ENCODE measurements at places on chromosomes 4 and X.

DNA sequence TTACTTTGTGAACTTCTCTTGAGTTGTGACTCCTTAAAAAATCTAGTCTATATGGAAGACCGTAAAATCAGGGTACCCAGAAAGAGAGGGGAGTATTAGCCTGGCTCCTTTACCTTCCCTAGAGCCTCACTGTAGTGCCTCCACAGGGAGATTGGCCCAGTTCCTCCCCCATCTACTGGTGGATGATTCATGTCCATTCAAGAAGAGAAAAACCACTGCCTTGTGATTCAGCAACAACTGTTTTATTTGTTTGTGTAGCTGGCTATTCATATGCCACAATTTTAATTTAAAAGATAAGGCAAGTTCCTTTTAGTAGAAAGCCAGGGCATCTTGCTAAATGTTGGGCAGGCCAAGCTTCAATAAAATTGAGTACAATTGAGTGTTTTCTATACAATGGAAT is 221.8 kb upstream of the KCNIP4 start:
- no peak for DNase-seq

DNA sequence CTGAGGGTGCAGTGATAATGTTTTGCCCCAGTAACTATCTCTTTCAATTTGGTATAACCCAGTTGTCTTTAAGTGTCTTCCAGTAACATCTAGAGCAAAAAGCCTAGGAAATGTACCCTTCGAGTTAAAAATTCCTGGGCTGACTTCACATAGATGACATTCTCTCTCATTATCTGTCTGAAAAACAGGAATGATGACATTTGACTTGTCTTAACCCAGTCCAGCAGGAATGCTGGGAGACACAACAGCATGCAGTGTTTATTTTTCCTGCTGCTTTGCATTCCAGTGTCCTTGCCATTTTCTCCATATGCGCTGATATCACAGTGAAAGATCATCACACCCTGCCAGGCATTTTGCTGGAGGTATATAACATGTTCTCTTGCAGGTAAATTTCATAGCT is 130.0 kb downstream of the SOWAHB start:
- DNase-seq = no peak

GRCh38 chr4:159495515-159496236 is 392.8 kb downstream of the RAPGEF2 start:
- no peak for DNase-seq

DNA sequence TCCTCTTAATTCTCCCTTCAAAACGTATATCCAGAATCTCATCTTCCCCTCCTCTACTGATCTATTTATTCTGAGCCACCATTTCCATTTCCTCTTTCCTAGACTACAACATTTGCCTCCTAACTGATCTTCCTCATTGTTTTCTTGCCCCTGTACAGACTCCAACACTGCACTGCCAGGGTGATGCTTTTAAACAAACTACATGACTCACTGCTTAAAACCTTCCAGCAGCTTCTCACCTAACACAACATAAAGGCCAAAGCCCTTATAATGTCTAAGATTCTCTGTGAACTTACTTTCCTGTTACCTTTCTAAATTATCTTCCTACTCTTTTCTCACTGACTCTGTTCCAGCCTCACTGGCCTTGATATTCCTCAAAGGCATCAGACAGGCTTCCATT is 161.0 kb upstream of the HS3ST1 start:
- DNase-seq = no peak

- no peak for DNase-seq
Observed at GRCh38 chrX:1207496-1208025, 4.9 kb downstream of the CRLF2 start.

DNA sequence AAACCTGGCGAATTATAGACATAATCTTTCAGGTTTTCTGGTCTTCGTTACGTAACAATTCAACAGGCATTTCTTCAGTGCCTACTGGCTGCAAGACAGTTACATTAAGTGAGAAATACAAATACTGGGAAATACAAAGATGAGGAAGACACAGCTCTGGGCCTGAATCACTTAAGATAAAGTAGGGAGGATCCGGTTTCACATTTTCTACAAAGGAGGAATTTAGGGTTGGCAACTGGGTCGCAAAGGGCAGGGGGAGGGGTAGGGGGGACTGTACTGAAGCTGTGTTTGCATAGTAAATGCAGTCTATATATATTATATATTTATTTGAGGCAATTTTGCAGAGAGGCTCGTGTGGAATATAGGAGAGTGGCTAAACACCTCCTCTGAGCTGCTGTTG is 107.4 kb downstream of the MAML3 start:
- peak; percentile 18 for DNase-seq

DNA sequence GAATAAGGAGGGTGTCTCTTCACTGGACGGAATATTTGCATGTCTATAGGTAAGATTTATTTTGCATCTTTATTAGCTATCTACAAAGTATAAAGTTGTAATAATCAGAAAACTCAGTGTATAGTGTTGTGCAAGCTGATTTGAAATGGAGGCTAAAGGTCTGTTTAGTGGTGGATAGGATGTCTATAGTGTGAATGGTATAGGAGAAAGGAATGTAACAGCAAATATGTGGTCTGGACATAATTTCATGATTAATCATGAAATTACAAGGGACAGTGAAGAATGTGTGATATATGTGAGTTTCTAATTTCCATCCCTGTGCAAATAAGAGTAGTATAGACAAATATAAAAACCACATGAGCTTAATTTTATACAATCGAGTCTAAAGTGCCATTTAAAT is 79.3 kb upstream of the CAMK2D start:
- DNase-seq = no peak

DNA sequence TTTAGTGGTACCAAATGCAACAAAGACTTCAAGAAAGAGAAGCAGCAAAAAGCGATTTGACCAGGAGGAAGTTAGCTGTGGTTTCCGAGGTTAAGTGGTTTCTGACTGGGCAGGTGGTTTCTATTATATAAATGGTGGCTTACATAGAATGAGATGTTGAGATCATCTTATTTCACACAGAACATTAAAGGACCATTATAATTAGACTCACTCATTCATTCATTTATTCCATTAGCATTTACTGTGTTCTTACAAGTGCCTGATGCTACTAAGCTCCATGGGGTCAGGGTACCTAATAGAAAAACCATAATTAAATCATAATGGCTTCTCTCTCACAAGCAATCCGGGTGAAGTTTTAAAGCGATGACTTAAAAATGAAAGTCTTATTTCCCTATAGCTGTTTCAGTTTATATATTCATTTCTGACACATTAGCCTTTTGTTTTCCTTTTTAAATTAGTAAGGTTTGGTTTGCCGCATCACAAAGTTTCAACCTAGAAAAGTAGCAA is 10.6 kb downstream of the TSPAN6 start:
- no peak for DNase-seq

GRCh38 chr4:2069986-2070385 is 10.9 kb downstream of the NAT8L start:
- DNase-seq = no peak

- DNase-seq = no peak
Observed at GRCh38 chr4:154719087-154719486, 24.7 kb upstream of the LRAT start.

GRCh38 chr4:22090661-22091351 is 142.2 kb upstream of the KCNIP4 start:
- DNase-seq = no peak

DNA sequence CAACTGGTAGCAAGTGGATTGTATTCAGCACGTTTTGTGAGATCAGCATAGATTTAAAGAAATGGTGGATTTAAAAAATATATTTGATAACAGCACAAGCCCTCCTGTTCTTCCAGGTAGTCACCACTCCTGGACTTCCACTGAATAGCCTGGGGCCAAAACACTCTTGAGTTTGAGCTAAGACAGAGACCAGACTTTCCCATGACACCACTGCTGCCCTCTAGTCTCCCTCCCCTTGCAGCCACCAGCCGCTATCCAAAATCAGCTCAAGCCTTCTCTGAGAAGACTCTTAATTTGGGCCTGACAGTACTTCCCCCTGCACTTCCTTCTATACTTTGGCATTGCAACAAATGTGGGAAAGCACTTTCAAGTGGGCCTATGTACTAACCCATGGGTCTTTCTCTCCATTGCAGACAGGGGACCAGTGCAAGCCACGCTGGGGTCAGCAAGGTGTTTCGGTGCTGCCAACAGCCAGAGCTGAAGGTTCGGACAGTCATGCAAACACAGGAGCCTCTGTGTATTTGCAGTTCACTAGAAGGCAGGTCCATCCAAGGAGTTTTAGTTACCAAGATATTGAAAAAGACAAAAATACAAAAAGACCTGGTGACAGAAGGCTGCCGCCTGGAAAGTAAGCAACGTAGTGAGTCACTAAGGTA is 40.5 kb upstream of the KLHL13 start:
- no peak for DNase-seq

DNA sequence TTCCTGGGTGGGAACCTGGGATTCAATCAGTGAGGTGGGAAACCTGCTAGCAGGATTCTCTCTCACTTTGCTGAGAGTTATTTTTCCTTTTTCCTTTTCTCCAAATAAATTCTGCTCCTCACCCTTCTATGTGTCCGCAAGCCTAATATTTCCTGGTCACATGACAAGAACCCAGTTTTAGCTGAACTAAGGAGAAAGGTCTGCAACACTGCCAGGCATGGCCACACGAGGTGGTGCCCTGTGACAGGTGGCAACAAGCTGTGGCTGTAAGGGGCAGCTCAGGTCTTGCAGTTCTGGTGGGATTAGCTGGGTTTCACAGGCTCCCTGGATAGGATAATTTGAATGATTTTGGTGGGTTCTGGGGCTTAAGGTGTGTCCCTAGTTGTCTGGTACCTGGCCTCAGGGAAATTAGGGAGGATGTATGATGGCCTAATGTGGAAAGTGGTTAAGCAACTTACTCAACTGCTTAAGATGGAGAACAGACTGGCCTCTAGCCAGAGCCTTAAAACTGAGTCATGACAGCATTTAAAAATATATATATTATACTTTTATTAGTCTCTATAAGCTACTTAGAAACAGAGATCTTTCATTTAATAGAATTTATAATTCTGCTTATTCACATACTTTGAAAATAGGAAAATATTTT is 215.0 kb downstream of the IL15 start:
- no peak for DNase-seq

DNA sequence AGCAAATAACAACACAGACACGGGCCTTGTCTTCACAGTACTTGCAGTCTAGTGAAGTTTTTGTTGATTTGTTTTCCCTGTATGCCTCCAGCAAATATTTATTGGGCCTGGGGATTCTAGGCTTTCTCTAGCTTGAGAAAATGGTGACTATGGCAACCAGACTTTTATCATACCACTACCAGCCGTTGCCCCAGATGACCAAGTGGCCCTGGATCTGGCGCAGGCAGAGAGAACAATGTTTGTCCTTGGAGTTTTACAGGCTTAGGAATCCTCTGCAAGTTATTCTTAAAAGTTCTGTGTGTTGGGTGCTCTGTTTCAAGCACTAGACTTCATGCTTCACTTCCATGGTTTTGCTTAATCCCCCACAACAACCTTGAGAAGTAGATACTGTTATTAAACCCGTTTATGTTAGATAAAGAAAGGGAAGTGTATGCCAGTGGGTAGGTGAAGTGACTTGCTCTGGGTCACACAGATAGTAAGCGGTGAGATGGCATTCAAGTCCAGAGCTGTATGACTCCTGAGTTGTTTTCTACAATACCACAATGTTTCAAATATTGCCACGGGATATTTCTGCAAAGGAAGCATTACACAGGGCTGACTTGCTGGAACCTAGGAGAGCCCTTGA is 94.6 kb downstream of the AKAP4 start:
- DNase-seq = no peak

DNA sequence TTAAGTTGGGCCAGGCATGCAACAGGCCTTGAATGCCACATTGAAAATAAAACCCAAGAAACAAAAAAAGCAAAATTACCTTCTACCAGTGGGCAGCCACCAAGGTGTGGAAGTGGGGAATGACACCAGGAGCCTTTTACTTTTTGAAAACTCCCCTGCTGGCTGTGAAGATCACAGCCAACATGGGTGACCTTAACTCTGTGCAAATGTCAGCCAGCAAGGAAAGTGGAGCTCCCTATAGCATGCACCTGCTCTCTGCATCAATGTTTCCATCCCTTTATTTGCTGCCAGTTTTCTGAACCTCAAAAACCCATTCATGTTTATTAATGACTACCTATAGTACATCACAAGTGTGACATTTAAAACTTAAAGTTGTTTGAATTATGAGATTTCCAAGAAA is 63.7 kb downstream of the HS3ST1 start:
- no peak for DNase-seq

DNA sequence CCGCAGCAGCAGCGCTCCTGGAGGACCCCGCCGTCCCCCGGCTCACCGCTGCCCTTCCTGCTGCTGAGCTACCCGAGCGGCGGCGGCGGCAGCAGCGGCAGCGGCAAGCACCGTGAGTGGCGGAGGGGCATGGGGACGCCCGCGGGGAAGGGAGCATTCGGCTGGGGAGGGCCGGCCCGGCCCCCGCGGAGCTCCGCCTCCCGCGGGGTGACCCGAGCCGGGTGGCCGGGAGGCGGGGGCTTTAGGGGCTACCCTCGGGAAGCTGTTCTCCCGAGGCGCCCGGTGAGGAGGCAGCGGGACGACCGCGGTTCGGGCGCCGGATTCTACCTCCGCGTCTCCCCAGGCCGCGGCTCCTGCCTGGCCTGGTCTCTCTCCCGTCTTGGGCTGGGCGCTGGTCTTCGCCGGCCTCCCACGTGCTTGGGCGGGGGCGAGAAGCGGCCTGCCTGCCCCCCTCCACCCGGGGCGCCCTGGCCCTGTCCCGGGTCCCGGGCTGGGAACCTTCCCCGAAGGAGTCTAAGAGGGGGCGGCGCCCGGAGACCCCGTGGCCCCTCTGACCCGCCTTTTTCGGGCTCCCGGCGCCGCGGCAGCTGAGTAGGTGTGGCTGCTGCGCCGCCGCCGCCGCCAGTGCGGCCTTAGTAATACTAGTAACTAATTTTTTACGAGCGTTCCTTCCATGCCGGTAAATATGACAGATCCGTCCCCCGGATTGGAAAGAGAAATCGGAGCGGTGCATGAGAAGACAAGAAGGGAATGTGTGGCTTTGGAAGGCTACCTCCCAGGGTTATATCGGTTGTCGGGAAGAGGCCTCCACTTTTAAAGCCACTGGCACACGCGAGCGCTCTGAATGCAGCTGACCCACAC is 16.4 kb upstream of the RUFY3 start:
- DNase-seq = peak; percentile 78

- peak; percentile 87 for DNase-seq
Observed at GRCh38 chr4:44056721-44057151, 391.9 kb downstream of the KCTD8 start.

- DNase-seq = no peak
Observed at GRCh38 chr4:4388836-4389575, 2.1 kb downstream of the NSG1 start.

DNA sequence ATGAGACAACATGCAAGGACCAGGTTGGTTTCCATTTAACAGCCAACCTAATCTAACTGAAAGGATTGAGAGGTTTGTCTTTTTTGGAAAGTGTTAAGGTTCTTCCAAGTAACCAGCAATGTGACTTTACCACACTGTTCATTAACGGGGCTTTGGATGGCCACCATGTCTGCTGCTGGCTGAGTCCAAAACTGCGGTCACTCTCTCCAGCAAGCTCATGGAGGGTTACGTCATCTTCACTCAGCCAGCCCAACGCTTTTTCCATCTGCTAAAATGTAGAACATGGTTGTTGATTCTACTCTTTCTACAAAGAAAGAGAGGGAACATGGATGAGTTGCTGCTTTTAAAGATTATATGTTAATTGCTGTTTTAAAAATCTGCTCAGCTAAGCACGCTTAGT is 11.0 kb downstream of the PKD2 start:
- no peak for DNase-seq
